Dermis microvascular lymphatic vessel endothelial cell (primary cell): ENCODE measurements at places on chromosomes 3 and 15. TPM values are rescaled to one million over a fixed set of nuclear protein-coding genes. Genes with fewer than 3 reads are reported as not detected.

The TEX9 gene
- total RNA-seq = 0.25 and 0.26 TPM in 2 replicates

The BRPF1 gene
- 12.2 and 17.8 TPM in 2 replicates for total RNA-seq

The CCPG1 gene
- 38.6 and 47.2 TPM in 2 replicates for total RNA-seq

DNA sequence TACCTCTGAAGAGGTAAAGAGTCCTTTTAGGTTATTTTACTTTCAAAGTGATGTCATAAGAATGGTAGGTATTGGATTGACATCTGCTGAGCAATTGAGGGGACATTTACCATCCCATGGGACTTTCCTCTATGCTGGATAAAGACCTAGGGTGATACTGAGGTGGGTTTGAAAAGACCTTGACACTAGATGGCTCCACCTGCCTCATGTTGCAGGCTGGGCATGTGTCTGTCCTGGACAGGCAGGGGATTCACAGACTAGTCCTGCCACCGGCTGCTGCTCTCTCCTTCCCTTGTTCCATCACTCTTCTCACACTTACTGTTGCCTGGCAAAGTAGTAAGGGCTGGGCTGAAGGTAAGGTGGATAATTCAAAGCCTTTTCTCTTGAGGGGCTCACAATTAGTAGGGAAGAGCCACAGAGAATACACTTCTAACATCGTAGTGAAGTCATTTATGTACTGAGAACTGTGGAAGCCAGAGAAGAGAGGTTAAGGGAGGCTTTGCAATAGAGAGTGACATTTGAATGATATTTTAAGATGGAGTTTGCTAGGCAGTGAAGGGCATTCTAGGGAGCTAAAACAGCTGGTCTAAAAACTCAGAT lies 27.7 kb downstream of the TRAK1 start:
- DNase-seq = peak; percentile 87
